ENCODE measurements at places on chromosomes 5 and 9.

GRCh38 chr9:93057042-93057702 lies 1.3 kb upstream of the SUSD3 start:
- no peak for DNase-seq

GRCh38 chr5:14008819-14009311 lies 64.4 kb upstream of the DNAH5 start:
- no peak for DNase-seq

GRCh38 chr5:4981608-4982007 lies 158.5 kb upstream of the ADAMTS16 start:
- DNase-seq = no peak

DNA sequence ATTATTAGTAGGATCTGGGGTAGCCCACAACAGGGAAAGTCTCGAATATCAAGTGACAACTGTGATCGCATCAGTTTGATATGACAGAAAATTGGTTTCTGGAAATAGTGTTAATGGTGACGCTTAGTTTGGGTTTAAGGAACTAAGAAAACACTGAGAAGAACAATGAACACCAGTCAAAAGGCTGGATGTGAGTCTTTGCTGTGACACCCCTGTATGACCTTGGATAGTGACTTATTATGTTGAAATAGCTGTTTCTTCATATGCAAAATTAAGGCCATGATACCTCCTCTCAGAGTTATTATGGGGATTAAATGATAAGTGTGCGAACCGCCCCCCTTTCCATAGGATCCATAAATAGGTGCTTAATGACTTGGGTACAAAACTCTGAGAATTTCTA lies 926 bp downstream of the DNAJC25 start:
- no peak for DNase-seq

DNA sequence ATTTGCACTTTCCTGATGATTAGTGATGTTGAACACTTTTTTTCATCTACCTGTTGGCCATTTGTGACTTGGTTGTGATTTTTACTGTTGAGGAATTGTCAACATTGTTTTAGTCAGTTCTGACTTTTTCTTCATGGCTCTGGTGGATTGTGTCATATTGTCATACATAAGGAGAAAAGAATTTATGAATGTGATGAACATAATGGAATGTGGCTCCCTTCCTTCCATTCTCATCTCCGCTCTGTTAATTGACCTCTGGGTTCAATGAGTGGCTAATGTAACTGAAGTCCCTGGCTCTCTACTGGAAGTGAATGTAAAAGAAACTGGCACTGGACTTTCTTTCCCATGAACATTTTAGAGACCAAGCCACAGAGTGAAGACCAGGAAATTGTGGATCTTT lies 49.2 kb downstream of the KIAA1958 start:
- DNase-seq = no peak

All from stimulated activated CD8-positive, alpha-beta memory T cell treated with anti-CD3 and anti-CD28 coated beads, Interleukin-15, amount 100 ng/mL, for 48 hours (primary cell).